ENCODE measurements at places on chromosomes 3 and 15.
A peak's percentile ranks its signal among the peaks of the same experiment; 100 is the strongest.

- no peak for DNase-seq
Observed at GRCh38 chr3:45126730-45127129, 19.4 kb downstream of the CDCP1 start.

- no peak for DNase-seq
Observed at GRCh38 chr15:88651136-88651732, 12.4 kb downstream of the ISG20 start.

- peak; percentile 21 for DNase-seq
Observed at GRCh38 chr3:49906073-49906743, 2.5 kb upstream of the MST1R start.

DNA sequence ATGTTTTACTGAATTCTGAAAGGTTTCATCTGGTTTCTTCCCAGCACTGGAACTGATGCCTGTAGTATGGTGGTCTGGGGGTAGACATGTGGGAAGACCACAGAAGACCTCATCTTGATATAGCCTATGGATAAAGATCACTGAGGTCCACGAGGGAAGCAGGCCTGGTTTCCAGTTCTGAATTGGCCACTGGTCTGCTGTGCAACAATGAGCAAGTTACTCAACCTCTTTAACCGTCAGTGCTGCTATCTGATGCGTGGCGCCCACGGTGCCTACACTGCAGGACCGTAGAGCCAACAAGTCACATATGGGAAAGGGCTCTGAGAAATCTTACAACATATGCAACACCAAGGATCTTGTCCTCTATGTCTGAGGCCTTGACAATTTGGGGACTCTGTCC, 13.3 kb downstream of the TLE3 start:
- no peak for DNase-seq

GRCh38 chr3:52431459-52432223, 13.3 kb downstream of the SEMA3G start:
- DNase-seq, result no peak

DNA sequence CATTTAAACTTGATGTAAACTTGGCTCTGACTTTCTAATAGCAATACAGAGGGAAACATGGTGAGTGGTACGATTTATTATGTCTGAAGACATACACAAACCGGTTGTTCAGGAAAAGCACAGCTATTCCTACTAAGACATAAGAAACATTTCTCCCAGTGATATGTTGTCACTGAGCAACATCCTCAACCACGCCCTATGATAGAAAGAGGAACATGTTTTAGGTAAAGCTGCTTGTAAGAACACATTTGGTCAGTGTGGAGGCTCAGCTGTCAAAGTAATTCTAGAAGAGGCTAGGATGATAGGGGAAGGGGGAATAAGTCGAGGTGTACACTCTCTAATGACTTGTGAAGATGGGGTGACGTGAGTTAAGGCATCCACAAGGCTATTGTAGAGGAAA, 42.7 kb upstream of the B3GNT5 start:
- no peak for DNase-seq

GRCh38 chr3:9109568-9109914, 139.9 kb downstream of the SRGAP3 start:
- no peak for DNase-seq

DNA sequence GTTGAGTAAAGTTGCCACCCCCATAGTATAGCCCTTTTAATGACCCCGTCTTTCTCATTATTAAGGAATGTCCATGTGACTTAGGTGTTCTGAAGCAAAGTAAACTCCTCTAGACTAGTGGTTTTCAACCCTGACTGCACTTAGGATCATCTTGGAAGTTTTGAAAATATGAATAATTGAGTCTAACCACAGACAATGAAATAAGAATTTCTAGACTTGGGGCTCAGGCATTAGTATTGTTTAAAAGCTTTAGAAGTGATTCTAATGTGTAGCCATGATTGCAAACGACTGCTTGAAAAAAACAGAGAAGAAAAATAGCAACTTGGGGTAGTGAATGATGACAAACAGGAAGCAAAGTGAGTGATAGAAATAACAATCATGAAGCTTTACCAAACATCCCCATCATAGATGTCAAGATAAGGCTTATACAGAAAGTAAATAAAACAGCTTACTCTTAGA, 35.0 kb downstream of the ALCAM start:
- no peak for DNase-seq

- DNase-seq, result peak; percentile 99
Observed at GRCh38 chr3:135495891-135496290, 469.6 kb upstream of the PPP2R3A start.

GRCh38 chr3:124345845-124346244, 353.9 kb upstream of the ROPN1 start:
- peak; percentile 57 for DNase-seq

- DNase-seq, result no peak
Observed at GRCh38 chr15:99546441-99547100, 19.2 kb upstream of the MEF2A start.

GRCh38 chr3:189773056-189773455, 141.9 kb downstream of the TP63 start:
- DNase-seq, result no peak

- DNase-seq, result no peak
Observed at GRCh38 chr15:73843787-73844186, 29.6 kb upstream of the TBC1D21 start.

DNA sequence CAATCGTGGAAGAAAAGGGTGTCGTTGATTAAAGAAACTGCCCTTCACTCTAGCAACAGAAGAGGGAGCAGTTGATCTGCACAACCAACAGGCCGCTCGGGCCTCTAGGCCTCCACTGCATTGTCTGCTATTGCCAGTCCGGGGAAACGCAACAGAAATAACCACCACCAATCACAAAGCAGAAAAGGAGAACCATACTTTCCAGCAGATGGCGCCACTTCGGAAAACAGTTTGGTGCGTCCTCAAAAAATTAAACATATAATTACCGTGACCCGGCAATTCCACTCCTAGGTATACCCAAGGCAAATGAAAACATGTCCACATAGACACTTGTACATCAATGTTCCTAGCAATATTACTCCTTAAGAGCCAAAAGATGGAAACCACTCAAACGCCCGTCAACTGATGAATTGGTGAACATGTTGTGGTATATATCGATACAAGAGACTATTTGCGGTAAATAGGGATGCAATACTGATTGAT, 154.1 kb downstream of the TJP1 start:
- peak; percentile 96 for DNase-seq

DNA sequence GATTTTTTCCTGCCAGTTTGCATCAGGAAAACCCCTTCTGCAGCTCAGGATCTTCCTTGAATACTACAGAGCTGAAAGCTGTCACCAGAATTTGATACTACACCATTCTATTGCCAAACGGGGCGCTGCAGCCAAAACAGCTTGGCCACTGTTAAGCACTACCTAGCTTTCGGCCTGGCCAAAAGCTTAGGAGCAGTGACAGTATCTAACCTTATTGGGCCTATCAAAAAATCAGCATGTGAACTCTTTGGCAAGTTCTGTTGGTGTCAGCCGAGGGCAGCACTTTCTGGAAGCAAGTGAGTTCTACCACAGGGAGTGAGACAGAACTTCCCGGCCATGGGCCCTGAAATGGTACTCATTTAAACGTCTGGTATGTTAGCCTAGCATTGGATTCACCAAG, 16.1 kb upstream of the GYG1 start:
- DNase-seq, result no peak

GRCh38 chr15:66169023-66169422, 84.5 kb downstream of the MEGF11 start:
- DNase-seq, result peak; percentile 98

GRCh38 chr3:94066506-94067500, 3.9 kb downstream of the NSUN3 start:
- no peak for DNase-seq

- DNase-seq, result no peak
Observed at GRCh38 chr15:59398220-59398619, 25.5 kb upstream of the MYO1E start.

- DNase-seq, result no peak
Observed at GRCh38 chr15:87767516-87767915, 489.0 kb downstream of the NTRK3 start.

DNA sequence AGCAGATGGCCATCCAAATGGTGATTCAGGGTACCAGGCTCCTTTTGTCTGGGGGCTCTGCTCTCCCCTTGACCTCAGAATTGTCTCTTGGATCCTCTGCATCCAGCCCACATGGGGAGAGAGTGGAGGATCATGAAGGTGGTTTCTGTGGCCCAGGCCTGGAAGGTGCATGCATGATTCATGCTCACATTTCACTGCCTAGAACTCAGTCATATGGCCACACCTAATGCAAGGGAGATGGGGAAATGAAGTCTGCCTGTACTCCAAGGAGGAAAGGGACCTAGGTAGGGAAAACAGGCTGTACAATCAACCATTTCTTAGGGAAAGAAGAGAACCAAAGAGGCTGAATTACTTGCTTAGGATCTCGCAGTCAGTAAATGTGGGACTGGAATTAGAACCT, 15.1 kb downstream of the HRG start:
- no peak for DNase-seq

DNA sequence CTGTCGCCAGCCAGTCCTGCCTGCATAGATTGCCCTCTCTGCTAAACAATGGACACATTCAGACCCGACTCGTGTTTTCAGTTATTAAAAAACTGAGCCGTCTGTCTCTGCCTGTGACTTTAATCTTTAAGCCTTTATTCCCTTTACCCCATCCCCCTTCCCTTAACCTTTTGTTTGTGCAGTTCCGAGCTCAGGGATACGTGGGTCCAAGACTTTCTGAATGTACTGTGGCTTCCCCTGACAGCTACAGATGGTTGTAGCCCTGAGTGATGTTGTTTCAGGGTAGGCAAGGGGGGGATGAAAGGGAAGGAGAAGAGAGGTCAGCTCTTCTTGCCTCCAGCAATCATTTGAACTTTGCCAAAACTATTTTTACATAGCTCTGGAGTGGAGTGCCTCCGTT, 44.6 kb downstream of the EEFSEC start:
- no peak for DNase-seq

DNA sequence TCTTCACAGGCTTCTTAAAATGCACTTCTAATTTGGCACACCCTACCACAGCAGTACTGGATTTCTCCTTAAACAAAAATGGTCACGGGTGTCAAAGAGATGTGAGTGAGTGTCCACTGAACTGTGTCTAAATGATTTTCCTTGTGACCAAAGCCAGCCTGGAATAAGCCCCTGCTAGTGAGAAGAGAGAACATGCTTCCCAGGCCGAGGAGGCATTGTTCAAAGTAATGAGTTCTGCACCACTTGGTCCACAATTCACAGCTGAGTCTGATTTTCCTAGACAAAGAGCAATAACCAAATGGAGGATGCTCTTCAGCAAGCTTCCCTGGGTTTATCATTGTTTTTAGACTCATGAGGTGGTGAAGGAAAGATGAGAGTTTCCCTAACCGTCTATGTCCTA, 3.8 kb downstream of the PLCH1 start:
- no peak for DNase-seq

GRCh38 chr3:167148136-167148535, 232.0 kb downstream of the ZBBX start:
- no peak for DNase-seq

DNA sequence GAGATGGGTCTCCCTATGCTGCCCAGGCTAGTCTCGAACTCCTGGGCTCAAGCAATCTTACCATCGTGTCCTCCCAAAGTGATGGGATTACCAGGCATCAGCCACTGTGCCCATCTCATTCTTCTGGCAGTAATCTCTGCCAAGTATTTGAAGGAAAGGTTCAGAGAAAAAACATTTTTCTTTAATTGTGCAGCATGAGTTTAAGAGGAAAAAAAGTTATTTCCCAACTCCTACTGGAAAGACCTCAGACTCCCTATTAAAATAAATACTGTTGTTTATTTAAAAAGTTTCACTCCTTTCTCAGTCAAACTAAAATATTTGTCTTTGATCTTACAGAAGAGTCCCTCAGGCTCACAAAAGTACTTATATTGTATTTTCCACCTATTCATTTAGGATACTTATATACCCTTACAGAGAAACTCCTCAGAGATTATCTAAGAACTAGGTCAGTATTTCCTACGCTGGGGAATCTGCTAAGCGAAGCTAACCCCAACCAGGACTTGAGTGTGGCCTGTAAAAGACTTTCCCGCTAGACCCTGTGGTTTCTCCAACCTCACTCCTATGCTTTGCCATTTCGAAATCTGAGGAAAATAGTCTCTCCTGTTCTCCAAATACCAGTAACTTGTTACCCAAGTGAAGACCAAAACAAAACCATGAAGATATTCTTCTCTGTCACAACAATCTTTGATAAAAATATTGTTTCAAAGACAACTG, 28.7 kb downstream of the WWTR1 start:
- DNase-seq, result no peak

DNA sequence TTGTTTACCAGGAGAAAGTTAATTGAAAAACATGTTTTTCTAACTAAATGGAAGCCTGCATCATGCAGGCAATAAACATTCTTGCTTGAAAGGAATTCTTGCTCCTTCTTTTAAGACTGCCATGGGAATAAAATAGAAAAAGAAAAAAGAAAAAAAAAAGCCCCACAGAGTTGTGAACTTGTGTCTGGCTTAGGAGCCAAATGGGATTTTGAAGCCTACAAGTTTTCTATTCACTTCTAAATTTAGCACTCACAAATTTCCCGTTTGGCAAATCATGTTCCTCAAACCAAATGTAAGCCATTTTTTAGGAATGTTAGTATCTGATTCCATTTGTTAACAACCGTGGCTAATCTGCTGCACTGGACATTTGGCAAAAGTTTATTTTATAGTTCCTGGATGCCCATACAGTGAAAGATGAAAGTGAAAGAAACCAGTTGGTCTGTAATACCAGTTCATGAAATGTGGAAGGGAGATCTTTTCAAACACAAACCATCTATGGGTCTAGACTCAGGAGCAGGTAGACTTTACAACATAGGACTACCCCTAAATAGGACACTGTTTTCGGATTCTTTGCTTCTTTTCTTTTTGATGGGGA, 133.8 kb upstream of the GMNC start:
- DNase-seq, result no peak

- DNase-seq, result no peak
Observed at GRCh38 chr15:35693886-35694285, 147.9 kb upstream of the DPH6 start.

DNA sequence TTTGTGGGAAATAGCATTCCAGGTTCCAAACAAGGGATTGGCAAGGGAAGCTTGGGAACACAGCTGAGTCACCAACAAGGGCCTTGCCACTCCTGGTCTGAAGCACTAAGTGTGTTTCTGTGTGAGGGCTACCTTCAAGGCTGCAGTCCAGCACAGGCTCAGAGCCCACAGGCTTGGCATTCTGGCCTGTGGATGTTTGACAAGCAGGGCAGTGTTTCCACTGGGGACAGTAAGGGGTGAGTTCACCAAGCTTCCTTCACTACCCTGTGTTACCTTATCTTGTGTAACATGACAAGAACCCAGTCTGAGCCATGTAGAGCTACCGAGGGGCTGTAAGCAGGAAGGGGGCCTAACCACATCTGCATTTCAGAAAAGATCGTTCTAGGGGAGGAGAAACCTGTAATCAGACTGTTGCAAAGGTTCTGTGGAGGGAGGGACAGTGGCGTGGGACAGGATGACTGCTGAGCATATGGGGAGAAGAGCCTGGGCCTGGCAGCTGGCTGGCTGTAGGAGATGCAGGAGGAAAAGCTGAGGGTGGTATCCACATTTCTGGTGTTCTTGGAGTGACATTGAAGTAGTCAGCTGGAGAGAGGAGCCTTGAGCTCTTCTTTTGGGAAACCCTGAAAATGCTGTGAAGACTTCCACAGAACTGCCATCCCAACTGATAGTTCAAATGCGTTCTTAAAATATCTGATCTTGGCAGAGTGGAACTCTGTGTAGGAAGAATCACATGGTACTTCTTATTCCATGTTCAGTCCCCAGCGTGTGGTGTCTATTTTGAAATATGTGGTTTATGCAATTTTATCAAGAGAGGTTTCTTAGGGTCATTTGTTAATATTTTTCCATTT, 61.3 kb downstream of the CTDSPL start:
- no peak for DNase-seq

GRCh38 chr3:69855436-69856162, 116.3 kb downstream of the MITF start:
- DNase-seq, result no peak

- no peak for DNase-seq
Observed at GRCh38 chr3:179348325-179349013, 960 bp downstream of the MFN1 start.
